ENCODE measurements at places on chromosomes 3 and 15. TPM values are rescaled to one million over a fixed set of nuclear protein-coding genes. Genes with fewer than 3 reads are reported as not detected.

DNA sequence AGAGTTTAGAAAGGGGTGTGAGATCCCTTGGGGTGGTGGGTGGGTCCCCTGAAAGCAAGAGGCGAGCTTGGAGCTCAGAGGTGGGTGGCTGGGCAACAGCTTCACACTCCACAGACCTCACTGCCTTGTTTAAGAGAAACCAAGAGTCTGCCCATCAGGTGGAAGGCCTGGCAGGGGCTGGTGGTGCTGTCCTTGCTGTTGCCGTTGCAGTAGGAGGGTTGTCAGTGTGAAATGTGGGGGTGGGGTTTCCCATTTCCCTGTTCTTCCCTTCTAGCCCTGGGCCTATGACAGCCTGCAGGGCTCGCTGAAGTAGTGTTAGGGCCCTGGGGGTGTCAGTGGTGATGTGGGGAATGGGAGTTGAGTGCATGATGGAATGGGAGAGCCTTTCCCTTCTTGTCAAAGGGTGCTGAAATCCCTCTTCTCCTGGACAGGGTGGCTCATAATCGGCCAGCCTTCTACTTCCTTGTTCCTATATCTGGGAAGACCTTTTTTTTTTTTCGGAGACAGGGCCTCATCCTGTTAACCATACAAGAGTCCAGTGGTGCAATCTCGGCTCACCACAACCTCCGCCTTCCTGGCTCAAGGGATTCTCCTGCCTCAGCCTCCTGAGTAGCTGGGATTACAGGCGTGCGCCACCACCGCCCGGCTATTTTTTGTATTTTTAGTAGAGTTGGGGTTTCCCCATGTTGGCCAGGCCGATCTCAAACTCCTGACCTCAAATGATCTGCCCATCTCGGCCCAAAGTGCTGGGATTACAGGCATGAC lies 4.3 kb downstream of the PLEKHO2 start:
- no peak for DNase-seq

GRCh38 chr15:69760890-69761568 lies 308.4 kb downstream of the RPLP1 start:
- DNase-seq, result no peak

The CCRL2 gene
- 9.2 TPM for total RNA-seq

- no peak for DNase-seq
Measured at GRCh38 chr15:49855917-49856637, 235.2 kb downstream of the DTWD1 start.

The CRYGS gene
- total RNA-seq, result 4.2 TPM

The TRANK1 gene
- total RNA-seq, result 13.8 TPM

The CLSTN2 gene
- 33.1 TPM for total RNA-seq

DNA sequence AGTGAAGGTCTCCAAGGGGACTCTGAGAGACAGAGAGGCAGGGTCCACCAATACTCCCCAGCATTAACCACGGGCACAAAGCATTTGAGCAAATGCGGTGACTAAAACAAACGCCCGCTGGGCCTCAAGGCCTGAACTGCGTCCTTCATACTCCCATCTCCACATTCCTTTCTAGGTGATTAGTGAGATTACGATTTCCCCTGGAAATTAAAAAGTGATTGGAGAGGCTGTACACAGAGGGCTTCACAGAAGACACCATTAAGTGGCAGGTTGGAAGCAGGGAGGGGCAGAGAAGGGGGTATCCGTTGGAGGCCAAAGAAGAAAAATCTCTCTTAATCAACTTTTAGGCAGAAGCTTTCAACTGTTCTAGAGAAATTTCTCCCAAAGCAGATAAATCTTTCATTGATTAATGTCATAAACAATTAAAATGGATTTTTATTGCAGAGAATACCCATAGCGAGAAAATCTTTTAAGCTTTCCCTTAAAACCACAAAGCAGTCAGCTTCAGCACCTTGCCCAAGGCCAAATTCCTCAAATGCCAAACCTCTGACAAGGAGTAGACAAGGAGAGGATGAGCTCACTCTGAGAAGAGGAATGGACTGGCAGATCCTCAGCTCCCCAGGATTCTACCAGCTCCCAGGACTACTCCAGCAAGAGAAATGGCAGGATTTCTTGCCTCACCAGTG lies 38.2 kb downstream of the MB21D2 start:
- DNase-seq, result peak; percentile 91

The KLHL40 gene
- total RNA-seq, result not detected

- DNase-seq, result no peak
Measured at GRCh38 chr3:147368151-147368550, 38.2 kb downstream of the ZIC4 start.

The CD86 gene
- total RNA-seq, result 12.6 TPM

DNA sequence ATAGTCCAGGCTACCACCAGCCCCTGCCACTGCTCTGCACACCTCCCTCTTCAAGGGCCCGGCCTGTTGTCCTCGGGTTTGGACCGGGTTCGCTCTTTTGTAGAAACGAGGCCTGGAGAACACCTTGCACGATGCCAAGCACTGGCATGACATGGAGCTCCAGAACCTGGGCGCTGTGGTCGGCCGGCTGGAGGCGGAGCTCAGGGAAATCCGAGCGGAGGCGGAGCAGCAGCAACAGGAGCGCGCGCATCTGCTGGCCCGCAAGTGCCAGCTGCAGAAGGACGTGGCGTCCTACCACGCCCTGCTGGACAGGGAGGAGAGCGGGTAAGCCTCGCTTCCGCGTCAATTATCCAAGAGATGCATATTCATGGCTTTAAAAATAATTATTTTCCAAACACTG lies 72.4 kb downstream of the BFSP2 start:
- DNase-seq, result no peak

- DNase-seq, result no peak
Measured at GRCh38 chr15:50247819-50248655, 17.5 kb downstream of the HDC start.
